HT-29 (cell line): ENCODE measurements at places on chromosomes 7 and 10. TPM values are rescaled to one million over a fixed set of nuclear protein-coding genes. Genes with fewer than 3 reads are reported as not detected.

Gene SAMD9L
- 0.33 and 0.37 TPM in 2 replicates for total RNA-seq

Gene MYO1G
- total RNA-seq, result 0.08 and 0.31 TPM in 2 replicates

Gene WNT8B
- 0.03 and 0.23 TPM in 2 replicates for total RNA-seq

Gene AGR3
- 6.2 and 17.9 TPM in 2 replicates for total RNA-seq

Gene TAS2R39
- total RNA-seq, result not detected in 2 replicates

Gene ADCY1
- total RNA-seq, result not detected in 2 replicates

Gene CCL24
- not detected in 2 replicates for total RNA-seq

Gene C10orf53
- not detected in 2 replicates for total RNA-seq

Gene CDHR3
- 17.3 and 20.4 TPM in 2 replicates for total RNA-seq

Gene CUZD1
- total RNA-seq, result not detected in 2 replicates
